KG1 (cell line): ENCODE measurements at places on chromosomes 1 and 21.

GRCh38 chr1:74485622-74486021, 26.8 kb downstream of the LRRC53 start:
- no peak for DNase-seq

DNA sequence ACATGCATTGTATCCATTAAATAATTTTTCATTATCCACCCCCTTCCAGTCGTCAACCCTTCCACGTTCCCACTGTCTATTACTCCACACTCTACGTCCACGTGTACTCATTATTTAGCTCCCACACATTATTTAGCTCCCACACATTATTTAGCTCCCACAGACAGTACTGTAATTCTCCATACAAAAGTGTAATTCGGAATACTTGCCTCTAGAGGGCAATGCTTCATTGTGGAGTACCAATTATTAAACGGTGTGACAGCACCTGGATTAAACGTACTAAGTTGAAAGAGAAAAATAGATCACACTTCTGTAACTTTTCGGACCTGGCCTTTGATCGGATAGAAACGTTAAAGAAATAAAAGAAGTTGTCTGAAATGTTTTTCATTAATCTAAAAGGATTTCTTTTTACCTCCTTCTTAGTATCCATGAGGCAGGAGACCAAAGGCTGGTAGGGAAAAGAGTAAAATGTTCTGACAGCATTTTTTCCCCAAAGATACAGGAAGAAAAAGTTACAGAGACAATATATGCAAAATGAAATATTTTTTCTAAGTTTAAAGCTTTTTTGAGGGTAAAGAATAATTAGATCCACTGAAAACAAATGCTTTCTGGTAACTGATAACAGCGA, 99.2 kb downstream of the LHX8 start:
- DNase-seq, result no peak

GRCh38 chr1:207849646-207850045, 61.3 kb downstream of the CD34 start:
- no peak for DNase-seq

- DNase-seq, result no peak
Measured at GRCh38 chr1:240646571-240647240, 34.8 kb upstream of the GREM2 start.

DNA sequence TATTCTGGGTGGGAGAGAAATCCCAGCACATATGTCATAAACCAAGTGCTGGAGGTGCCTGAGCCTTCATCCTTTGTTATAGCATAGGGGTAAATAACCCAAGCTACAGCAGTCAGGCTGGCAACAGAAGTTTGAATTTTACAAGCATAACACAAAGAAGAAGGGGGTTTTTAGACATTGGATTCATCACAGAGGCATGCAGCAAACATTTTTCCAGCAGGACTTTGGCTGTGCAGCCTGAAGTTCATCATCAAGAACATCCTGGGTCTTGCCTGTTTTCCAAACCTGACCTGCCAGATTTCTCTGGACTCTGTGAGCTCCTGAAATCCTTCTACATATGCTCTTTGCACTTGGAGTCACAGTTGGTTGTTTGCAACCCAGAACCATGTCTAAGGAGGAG, 16.2 kb downstream of the PTGER3 start:
- DNase-seq, result no peak
